ENCODE measurements at places on chromosomes 12 and 14. TPM values are rescaled to one million over a fixed set of nuclear protein-coding genes. Genes with fewer than 3 reads are reported as not detected.

GRCh38 chr12:66118240-66118891 is 12.2 kb downstream of the LLPH start:
- no peak for DNase-seq
- peaks cover 26% of the 10 kb centered on the region for H3K36me3 ChIP-seq
- no peaks in the 10 kb centered on the region for H3K4me1 ChIP-seq
- no peaks in the 10 kb centered on the region for H3K27me3 ChIP-seq

CCND2 gene
- total RNA-seq: 283 TPM

VWF gene
- total RNA-seq: 250 TPM

DNA sequence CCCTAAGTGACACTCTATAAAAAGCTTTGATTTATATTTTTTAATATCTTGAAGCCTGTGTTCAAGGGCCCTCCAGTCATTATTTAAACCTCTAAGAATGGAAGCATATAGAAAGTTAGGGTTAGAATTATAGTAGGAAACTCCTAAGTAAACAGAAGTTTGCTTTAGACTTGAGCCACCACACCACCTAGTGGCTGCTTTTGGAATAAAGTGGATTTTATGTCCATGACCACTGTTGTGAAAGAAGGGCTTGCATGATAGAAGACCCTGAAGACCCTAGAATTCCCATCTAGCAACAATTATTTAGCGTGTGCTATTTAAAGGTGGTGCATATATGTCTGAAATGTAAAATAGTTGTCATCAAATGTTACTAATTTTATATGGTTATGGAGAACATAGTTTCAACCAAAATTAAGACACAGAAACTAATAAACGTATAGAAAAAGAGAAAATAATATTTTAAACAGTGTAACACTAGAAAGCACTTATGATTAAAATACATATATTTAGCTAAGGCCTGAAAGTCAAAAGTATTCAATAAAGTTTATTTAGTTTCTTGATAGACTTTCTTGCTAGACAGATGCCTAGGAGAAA is 21.3 kb downstream of the LRRIQ1 start:
- DNase-seq: no peak
- no peaks in the 10 kb centered on the region for H3K27me3 ChIP-seq
- H3K4me1 ChIP-seq: no peaks in the 10 kb centered on the region
- H3K27ac ChIP-seq: no peak overlapping the region
- H3K4me3 ChIP-seq: no peak overlapping the region

DNA sequence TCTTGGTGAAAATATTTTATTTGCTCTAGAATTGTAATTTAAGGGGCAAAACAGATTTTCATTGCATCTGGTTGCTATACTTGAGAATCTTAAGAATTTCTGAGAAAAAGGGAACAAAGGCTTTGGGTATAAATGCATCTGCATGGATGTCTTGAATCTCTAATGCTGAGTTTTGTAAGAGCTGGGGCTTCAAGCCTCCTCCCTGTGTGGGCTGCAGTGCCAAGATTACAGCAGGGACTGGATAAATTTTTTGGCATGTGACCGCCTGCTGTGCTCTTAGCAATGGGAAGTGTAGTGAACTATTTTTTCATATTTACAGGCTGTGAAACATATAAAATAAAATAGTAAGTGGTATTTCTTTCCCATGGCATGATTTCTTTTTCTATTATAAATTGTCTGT is 70.0 kb downstream of the SLC38A6 start:
- H3K4me1 ChIP-seq: no peaks in the 10 kb centered on the region
- H3K27me3 ChIP-seq: no peaks in the 10 kb centered on the region
- no peak overlapping the region for H3K27ac ChIP-seq
- peaks cover 14% of the 10 kb centered on the region for H3K36me3 ChIP-seq
- H3K4me3 ChIP-seq: no peak overlapping the region
- peak; percentile 15 for DNase-seq

DBX2 gene
- 0.14 TPM for total RNA-seq

- H3K4me1 ChIP-seq: peaks cover 5% of the 10 kb centered on the region
- no peaks in the 10 kb centered on the region for H3K36me3 ChIP-seq
- H3K27me3 ChIP-seq: no peaks in the 10 kb centered on the region
- no peak overlapping the region for H3K4me3 ChIP-seq
These were observed 93.2 kb downstream of the NAV3 start for GRCh38 chr12:77923882-77924281.

ARG2 gene
- 1.2 TPM for total RNA-seq

GRCh38 chr14:90268420-90268819 is 12.1 kb downstream of the PSMC1 start:
- DNase-seq: no peak
- no peaks in the 10 kb centered on the region for H3K27me3 ChIP-seq
- H3K36me3 ChIP-seq: peaks cover 97% of the 10 kb centered on the region
- no peak overlapping the region for H3K4me3 ChIP-seq

KRT85 gene
- not detected for total RNA-seq

Data from left ventricle myocardium inferior (tissue), 1 donor.